ENCODE measurements at places on chromosomes 7 and 10.

- no peak for DNase-seq
Measured at GRCh38 chr10:23151071-23151470, 41.0 kb upstream of the PTF1A start.

- no peak for DNase-seq
Measured at GRCh38 chr7:28782362-28782761, 175.8 kb downstream of the TRIL start.

GRCh38 chr7:106768324-106768751 lies 96.7 kb upstream of the PIK3CG start:
- DNase-seq: no peak

GRCh38 chr7:91644256-91644655 lies 236.2 kb downstream of the MTERF1 start:
- DNase-seq: no peak

- DNase-seq: no peak
Measured at GRCh38 chr10:20233423-20233822, 417.2 kb downstream of the PLXDC2 start.

GRCh38 chr7:25180946-25181345 lies 47.3 kb downstream of the NPVF start:
- DNase-seq: no peak

- no peak for DNase-seq
Measured at GRCh38 chr7:82839555-82839954, 323.1 kb downstream of the PCLO start.

Data from smooth muscle cell of the brain vasculature (primary cell).